ENCODE measurements at places on chromosomes 13 and 19.
A peak's percentile ranks its signal among the peaks of the same experiment; 100 is the strongest.

DNA sequence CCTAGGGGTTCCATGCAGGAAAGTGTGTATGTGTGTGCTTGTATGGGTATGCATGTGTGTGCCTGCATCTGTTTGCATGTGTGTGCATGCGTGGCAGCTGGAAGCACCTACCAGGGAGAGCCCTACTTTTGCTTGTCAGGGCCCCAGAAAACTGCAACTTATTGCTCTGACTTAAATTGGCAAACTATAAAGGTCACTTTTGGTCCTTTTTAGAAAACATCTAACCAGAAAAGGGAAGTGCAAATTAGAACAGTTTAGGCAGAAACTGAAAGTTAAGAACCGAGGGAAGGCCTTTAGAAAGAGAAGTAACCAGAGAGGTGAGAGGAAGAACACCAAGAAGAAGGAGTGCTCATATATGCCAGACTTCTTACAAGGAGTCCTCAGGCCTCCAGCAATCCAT is 32.5 kb downstream of the DLEU7 start:
- DNase-seq: no peak

- no peak for DNase-seq
Measured at GRCh38 chr19:28873301-28873700, 339.6 kb downstream of the UQCRFS1 start.

DNA sequence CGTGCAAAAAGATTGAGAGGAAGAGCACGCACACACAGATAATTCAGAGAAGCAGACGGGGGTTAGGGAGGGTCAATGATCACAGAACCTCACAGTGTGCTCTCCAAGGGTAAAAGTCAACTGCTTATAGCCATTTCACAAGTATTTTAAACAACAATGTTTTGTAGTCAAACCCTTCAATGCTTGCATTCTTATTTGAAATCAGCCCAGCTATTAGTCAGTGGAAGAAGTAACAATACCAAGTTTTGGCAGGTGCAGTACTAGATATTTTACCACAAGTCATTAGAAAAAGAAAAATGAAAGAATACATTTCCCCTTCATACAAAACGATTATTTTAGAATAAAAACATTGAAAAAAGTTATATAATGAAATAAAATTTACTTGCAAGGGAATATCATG is 2.6 kb downstream of the CSNK1A1L start:
- DNase-seq: no peak

DNA sequence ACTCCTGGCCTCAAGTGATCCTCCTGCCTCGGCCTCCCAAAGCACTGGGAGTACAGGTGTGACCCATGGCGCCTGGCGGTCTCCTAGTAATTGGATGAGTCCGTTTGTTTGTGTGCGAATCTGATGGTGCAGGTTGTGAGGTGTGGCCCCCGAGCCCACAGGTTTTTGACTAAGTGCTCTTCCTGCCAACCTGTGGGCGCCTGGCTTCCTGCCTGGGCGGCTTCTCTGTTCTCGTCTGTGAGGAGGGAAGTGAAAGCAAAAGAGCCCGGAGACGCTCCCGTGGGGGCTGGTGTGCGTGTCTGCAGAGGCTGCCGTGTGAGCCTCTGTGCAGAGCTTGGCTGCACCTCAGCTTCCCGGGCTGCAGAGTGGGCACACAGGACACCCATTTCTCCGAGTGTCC is 10.0 kb downstream of the ARHGAP45 start:
- peak; percentile 86 for DNase-seq

DNA sequence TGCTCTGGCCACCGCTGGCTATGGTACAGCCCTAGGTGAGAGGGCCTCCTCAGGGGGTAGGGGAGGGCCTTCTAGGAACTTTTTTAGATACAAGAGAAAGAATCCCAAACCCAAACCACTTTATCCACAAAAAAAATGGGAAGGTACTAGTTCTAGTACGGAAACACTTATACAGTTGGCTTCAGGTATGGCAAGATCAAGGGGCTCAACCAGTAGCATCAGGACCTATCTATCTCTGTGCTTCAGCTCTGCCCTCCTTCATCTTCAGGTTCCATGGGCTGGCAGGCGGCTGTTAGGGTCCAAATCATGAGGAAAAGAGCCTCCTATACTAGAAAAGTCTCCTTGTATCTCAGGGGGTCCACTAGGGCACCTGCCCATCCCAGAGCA is 1.8 kb downstream of the MRI1 start:
- DNase-seq: no peak

- DNase-seq: no peak
Measured at GRCh38 chr13:86087244-86087643, 288.0 kb upstream of the SLITRK6 start.

- DNase-seq: no peak
Measured at GRCh38 chr13:110443622-110444225, 117.8 kb downstream of the RAB20 start.

DNA sequence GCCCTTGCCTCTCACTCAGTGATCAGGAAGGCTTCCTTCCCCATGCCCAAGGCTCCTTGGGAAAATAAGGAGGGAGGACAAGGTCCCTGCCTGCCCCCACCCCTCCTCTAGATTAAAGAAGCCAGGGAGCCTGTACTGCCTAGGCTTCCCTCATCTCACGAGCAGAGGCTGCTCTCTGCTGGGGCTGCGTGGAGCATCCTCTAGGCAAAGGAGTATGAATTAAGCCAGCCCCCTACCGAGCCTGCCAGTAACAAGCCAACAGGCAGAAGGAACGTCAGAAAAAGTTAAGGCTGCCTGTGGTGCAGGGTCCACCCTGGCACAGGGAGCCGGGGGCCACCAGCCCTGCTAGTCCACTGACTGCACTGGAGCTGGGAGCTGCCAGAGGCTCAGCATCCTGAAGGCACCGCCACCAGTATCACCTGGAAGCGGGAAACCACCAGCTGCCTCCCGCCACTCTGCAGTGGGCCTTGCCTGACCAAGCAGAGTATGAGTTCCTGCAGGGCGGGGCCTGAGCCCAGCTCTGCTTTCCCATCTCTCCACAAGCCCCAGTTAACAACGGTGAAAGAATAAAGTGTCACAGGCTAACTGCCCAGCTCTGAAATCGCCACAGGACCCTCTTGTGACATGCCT is 6.8 kb downstream of the NAPA start:
- DNase-seq: no peak

GRCh38 chr13:75725736-75726135 is 89.6 kb downstream of the LMO7 start:
- no peak for DNase-seq

- DNase-seq: no peak
Measured at GRCh38 chr13:71274923-71275608, 591.9 kb downstream of the DACH1 start.

DNA sequence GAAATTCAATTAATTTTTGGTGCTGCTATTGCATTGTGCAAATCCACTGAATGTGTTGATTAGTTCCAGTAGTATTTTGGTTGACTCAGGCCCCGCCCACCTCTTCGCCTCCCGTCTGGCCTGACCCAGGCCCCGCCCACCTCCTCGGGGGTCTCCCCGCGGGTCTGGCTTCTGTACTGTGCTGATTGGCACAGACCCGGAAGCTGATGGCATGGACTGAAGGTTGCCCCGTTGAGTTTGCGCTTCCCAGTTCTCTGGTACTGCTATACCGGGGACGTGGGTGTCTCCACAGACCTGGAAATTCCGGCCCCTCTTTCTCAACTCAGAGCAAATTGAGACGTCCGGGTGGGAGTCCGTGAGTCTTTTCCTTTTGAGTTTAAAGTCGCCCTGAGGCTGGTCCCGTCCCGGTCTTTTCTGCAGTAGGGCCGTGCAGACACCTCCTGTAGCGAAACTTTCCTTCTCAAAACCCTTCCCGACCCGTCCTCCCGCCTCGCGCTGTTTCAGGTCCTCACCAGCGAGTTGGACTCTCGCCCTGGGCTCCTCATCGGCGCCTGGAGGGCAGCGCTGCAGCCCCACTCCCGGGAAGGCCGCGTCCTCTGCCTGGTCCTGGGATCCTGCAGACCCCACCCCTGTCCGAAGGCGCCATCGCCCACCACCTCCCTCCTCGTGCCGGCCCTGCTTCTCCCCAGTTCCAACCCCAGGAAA is 14.8 kb downstream of the ZNF701 start:
- no peak for DNase-seq

- DNase-seq: no peak
Measured at GRCh38 chr19:2376784-2377519, 16.9 kb downstream of the TMPRSS9 start.

DNA sequence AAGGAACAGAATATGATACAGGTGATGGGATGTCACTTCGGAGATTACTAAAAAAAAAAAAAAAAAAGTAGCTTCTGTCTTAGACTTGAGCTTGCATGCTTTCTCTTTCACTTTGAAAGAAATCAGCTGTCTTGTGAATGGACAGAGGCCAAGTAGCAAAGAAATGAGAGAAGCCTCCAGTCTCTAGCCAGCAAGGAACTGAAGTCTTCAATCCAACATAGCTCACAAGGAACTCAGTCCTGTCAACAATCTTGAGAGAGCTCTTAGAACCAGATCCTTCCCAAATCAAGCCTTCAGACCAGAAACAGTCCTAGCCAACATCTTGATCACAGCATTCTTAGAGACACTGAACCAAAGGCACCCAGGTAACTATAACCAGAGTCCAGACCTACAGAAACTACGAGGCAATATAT is 7.7 kb downstream of the N4BP2L2 start:
- DNase-seq: no peak

DNA sequence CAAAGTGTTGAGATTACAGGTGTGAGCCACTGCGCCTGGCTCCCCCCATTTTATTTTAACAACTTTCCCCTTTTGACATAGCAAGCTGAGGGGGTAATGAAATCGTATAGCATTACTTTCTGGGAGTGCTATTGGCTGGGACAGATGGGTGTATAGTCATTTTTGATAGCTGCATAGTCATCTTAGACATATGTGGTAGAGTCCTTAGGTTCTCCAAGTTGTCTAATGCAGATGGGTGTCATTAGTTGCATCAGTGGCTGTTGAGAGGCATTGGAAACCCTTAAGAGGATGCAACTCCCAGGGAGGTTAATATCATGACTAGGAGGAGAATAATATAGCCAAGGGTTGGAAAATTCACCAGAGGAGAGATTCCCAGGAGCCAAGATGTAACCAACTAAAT is 28.6 kb upstream of the PNMA8B start:
- no peak for DNase-seq

DNA sequence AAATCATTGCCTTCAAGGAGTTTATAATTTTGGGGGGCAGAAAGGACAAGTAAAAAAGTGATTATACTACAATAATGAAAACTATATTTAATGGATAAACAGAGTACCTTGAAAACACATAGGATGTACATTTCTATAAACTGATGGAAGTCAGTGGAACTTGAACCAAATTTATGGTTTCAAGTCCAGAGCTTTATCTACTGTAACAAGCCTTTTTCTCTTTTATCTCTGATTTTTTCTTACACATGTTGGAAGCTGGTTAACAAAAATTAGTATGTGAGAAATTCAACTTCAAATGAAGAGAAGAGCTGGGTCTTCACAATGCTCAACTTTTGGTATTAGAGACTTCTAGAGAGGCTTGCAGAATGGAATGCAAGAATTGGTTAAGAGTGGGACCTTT is 393.6 kb downstream of the LMO7 start:
- DNase-seq: no peak

DNA sequence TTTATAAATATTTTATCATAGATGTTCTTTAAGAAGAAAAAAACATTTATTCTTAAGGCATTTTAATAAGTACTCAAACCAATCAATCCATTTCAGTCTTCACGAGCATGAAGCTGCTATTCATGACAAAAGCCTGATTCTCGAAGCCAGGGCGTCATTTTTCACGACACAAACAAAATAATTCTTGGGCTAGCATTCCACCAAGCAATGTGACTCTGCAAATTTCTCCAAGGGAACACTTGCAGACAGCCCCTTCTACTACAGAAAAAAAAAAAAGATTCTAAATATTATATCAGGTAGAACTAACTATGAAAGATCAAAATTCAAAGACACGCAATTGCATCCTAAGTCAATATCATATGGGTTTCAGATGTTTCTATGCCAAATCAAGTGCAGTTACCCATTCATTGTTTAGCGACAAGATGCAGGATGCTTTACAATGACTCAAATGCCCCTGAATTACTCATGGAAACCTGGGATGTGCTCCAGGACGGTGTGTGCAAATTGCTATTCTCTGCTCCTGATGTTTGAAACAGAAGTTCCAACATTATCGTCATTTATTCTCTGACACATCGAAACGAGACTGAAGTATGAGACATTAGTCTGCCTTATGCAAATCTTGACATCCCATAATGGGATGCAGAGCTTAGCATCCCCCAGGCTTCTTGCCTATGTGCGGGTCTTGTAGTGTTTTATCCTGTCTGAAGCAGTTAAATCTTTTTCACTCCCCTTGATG is 517.7 kb downstream of the MYO16 start:
- no peak for DNase-seq

- no peak for DNase-seq
Measured at GRCh38 chr19:38274739-38275138, 10.4 kb downstream of the SPINT2 start.

DNA sequence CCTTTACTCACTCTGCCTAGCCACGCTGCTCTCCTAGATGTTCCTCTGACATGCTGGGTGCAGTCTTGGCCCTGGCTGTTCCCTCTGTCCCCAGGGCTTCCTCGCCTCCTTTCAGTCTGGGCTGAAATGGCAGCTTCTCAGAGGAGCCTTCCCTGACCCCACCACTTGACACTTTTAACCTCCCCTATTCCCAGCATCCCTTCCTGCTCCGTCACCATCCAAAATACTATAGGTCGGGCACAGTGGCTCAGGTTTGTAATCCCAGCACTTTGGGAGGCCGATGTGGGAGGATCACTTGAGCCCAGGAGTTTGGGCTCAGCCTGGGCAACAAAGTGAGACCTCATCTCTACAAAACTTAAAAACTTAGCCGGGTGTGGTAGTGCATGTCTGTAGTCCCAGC is 2.6 kb downstream of the FAM187B start:
- DNase-seq: no peak

GRCh38 chr13:96999091-96999490 is 4.8 kb upstream of the OXGR1 start:
- DNase-seq: no peak

DNA sequence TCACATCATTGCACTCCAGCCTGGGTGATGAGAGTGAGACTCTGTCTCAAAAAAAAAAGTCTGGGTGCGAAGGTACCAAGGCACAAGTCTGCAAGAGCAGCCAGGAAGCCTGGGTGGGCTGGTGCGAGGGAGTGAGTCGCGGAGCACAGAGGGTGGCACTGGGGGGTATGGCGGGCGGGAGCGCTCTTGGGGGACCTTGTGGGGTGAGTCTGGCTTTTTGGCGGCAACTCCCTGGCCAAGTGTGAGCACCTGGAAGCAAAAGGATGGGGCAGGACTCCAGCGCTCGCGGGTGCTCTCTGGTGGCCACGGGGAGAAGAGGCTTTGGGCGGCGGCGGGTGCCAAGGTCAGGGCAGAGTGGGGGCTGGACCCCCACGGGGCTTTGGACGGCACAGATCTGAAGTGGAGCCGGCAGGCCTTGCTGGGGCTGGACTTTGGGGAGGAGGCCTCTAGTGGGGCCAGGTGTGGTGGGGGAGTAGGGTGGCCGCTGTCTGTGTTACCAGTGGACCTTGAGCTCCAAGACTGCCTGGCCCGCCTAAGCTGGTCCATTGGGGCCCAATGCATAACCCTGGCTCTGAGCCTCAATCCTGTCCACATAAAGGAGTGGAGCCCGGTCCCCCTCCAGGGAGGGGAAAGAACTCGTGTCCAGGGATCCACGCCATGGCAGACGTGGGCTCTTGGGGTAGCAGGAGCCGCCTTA is 1.6 kb downstream of the P2RY11 start:
- DNase-seq: no peak

GRCh38 chr13:40875583-40875982 is 86.2 kb downstream of the SLC25A15 start:
- no peak for DNase-seq

- DNase-seq: no peak
Measured at GRCh38 chr19:19410553-19411550, 5.4 kb downstream of the GATAD2A start.

GRCh38 chr13:22220151-22221135 is 549.6 kb downstream of the FGF9 start:
- DNase-seq: no peak
